H9 (cell line): ENCODE measurements at places on chromosomes 13 and 19. TPM values are rescaled to one million over a fixed set of nuclear protein-coding genes. Genes with fewer than 3 reads are reported as not detected.

NLRP5 gene
- total RNA-seq, result not detected in 2 replicates

DNA sequence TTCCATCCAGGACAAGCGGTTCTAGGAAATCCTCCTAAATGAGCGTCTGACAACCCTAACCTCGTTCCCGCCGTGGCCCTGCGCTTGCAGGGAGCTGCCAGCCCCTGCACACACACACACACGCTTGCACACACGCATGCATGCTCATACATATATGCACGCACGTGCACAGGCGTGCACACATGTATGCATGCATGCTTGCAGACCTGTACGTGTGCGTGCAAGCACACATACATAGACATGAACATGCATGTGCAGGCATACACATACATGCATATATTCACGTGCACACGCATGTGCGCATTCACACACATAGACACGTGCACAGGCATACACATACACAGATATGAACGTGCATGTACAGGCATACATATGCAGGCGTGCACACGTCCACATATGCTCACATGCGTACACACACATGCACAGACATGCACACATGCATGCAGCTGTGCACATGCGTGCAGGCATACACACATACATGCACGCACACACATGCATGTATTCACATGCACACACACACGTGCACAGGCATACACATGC is 35.6 kb downstream of the SMIM24 start:
- H3K4me3 ChIP-seq, result peak overlapping the region; percentile 46; the same call in 2 of the 3 replicates
- no peak for DNase-seq
- H3K27ac ChIP-seq, result no peak overlapping the region
- H3K4me1 ChIP-seq, result no peaks in the 10 kb centered on the region; the same call in 1 of the 2 replicates

GRCh38 chr13:39419068-39419467 is 183.9 kb downstream of the LHFPL6 start:
- H3K36me3 ChIP-seq, result no peaks in the 10 kb centered on the region
- peaks cover 3% of the 10 kb centered on the region; the same call in 1 of the 2 replicates for H3K4me1 ChIP-seq
- no peak for DNase-seq
- H3K27ac ChIP-seq, result no peak overlapping the region
- H3K4me3 ChIP-seq, result no peak overlapping the region

TBC1D4 gene
- 10.5 and 11.1 TPM in 2 replicates for total RNA-seq

CYP2S1 gene
- 159 and 175 TPM in 2 replicates for total RNA-seq

GRCh38 chr13:91368101-91368500 is 20.6 kb downstream of the MIR17HG start:
- H3K27me3 ChIP-seq, result no peaks in the 10 kb centered on the region
- DNase-seq, result no peak
- no peak overlapping the region for H3K4me3 ChIP-seq
- no peaks in the 10 kb centered on the region for H3K4me1 ChIP-seq
- H3K36me3 ChIP-seq, result no peaks in the 10 kb centered on the region

- no peak overlapping the region for H3K27ac ChIP-seq
- no peak overlapping the region for H3K4me3 ChIP-seq
- H3K4me1 ChIP-seq, result no peaks in the 10 kb centered on the region
- peaks cover 10% of the 10 kb centered on the region for H3K36me3 ChIP-seq
These were observed 38.8 kb downstream of the FGF9 start for GRCh38 chr13:21709697-21710096.

GGN gene
- 1.5 and 2.4 TPM in 2 replicates for total RNA-seq

GRCh38 chr19:9871626-9872338 is 36.7 kb downstream of the PIN1 start:
- no peak for DNase-seq
- no peaks in the 10 kb centered on the region for H3K4me1 ChIP-seq
- H3K27me3 ChIP-seq, result no peaks in the 10 kb centered on the region
- no peaks in the 10 kb centered on the region; the same call in 1 of the 2 replicates for H3K36me3 ChIP-seq
- no peak overlapping the region for H3K27ac ChIP-seq
- no peak overlapping the region for H3K4me3 ChIP-seq

- 0 out of 2 replicates have a peak, but pooled peaks cover 4% of the 10 kb centered on the region for H3K36me3 ChIP-seq
- H3K4me3 ChIP-seq, result no peak overlapping the region
- H3K4me1 ChIP-seq, result no peaks in the 10 kb centered on the region
- H3K27ac ChIP-seq, result no peak overlapping the region
- DNase-seq, result no peak
These were observed 150.9 kb downstream of the PDS5B start for GRCh38 chr13:32737111-32737571.

RLN3 gene
- not detected in 2 replicates for total RNA-seq

DNA sequence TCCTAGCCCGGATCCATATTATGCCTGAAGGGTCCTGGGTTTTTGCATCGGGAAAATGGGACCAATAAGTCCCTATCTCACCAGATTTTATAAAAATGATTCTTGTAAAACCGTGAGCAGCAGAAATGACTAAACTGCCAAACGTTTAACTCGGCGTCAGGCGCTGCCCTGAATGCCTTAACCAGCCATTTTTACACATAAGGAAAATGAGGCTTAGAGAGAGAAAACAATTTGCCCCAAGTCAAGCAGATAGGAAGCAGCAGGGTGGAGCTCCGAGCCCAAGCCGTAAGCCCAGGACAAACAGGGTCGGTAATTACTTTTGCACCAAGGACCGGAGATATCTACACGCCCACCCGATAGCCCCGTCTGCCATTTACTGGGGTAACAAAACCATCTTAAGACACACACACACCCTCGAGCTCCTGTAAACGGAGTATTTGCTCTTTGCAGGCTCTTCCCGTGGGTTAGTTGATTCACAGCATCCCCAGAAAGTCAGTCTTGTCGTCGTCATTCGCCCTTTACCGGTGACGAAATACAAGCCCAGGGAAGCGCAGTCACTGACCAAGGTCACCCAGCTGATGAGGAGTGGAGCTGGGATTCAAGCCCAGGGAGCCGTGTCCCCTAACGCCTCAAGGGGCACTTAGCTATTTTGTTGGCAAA is 16.0 kb upstream of the MRI1 start:
- H3K4me3 ChIP-seq, result peak overlapping the region; percentile 89
- no peak overlapping the region for H3K27ac ChIP-seq
- DNase-seq, result no peak
- no peaks in the 10 kb centered on the region for H3K27me3 ChIP-seq
- no peaks in the 10 kb centered on the region for H3K4me1 ChIP-seq

GRCh38 chr19:6527893-6528543 is 2.8 kb upstream of the TNFSF9 start:
- H3K27ac ChIP-seq, result no peak overlapping the region
- peaks cover 6% of the 10 kb centered on the region; the same call in 1 of the 2 replicates for H3K4me1 ChIP-seq
- no peaks in the 10 kb centered on the region for H3K36me3 ChIP-seq
- H3K27me3 ChIP-seq, result peaks cover 13% of the 10 kb centered on the region; the same call in 1 of the 2 replicates

CCDC70 gene
- not detected in 2 replicates for total RNA-seq

- no peaks in the 10 kb centered on the region for H3K4me1 ChIP-seq
- peak; percentile 74 for DNase-seq
- no peak overlapping the region for H3K27ac ChIP-seq
- H3K36me3 ChIP-seq, result no peaks in the 10 kb centered on the region
These were observed 391.5 kb upstream of the DACH1 start for GRCh38 chr13:72258340-72258981.

GFY gene
- 1.1 and 1.3 TPM in 2 replicates for total RNA-seq

- H3K4me1 ChIP-seq, result no peaks in the 10 kb centered on the region
- DNase-seq, result no peak
- H3K27ac ChIP-seq, result no peak overlapping the region
- no peaks in the 10 kb centered on the region for H3K27me3 ChIP-seq
- no peaks in the 10 kb centered on the region for H3K36me3 ChIP-seq
These were observed 139.2 kb downstream of the RXFP2 start for GRCh38 chr13:31878495-31878894.

ZNF296 gene
- 14.3 and 14.8 TPM in 2 replicates for total RNA-seq

DNA sequence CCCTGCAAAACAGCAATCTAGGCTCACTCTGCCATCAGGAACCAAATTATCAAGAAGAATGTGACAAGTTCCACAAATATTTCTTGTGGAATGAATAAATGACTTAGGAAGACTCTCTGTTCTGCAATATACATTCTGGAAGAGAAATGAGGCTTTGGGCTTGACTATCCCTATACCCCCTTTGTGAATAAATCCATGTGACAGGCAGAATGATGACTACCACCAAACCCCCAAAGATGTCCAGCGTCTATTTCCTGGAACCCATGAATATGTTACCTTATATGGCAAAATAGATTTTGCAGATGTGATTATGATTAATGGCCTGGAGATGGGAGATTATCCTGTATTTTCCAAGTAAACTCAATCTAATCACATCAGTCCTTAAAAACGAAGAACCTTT is 139.3 kb downstream of the ENOX1 start:
- H3K27me3 ChIP-seq, result no peaks in the 10 kb centered on the region
- H3K4me1 ChIP-seq, result no peaks in the 10 kb centered on the region
- no peak for DNase-seq
- no peak overlapping the region for H3K4me3 ChIP-seq
- no peaks in the 10 kb centered on the region for H3K36me3 ChIP-seq

- no peak for DNase-seq
- no peaks in the 10 kb centered on the region for H3K4me1 ChIP-seq
- no peak overlapping the region for H3K4me3 ChIP-seq
- H3K36me3 ChIP-seq, result no peaks in the 10 kb centered on the region
These were observed 114.1 kb downstream of the DACH1 start for GRCh38 chr13:71752775-71753513.

GRCh38 chr19:3866910-3867638 is 1.8 kb downstream of the ZFR2 start:
- DNase-seq, result no peak
- no peaks in the 10 kb centered on the region for H3K27me3 ChIP-seq
- no peaks in the 10 kb centered on the region; the same call in 1 of the 2 replicates for H3K4me1 ChIP-seq
- H3K36me3 ChIP-seq, result peaks cover 9% of the 10 kb centered on the region
- H3K27ac ChIP-seq, result no peak overlapping the region

DNA sequence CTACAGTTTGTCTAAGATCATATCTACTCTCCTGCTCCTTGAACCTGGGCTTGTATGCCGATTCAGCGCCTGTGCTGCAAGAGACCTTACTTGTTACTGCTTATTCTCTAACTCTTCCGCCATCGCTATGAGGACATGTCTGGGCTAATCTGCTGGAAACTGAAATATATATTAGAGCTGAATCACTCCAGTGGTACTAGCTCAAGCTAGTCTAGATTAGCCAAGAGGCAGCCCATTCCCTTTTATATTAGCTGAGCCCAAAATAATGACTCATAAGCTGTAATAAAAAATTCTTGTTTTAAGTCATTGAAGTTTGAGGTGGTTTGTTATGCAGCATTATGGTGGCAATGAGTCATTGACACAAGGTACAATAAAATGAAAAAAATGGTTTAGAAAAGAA is 52.8 kb downstream of the SLC6A16 start:
- no peaks in the 10 kb centered on the region for H3K27me3 ChIP-seq
- no peak overlapping the region for H3K27ac ChIP-seq
- no peak for DNase-seq
- no peak overlapping the region for H3K4me3 ChIP-seq

CNFN gene
- total RNA-seq, result 7.1 and 8.8 TPM in 2 replicates

DNA sequence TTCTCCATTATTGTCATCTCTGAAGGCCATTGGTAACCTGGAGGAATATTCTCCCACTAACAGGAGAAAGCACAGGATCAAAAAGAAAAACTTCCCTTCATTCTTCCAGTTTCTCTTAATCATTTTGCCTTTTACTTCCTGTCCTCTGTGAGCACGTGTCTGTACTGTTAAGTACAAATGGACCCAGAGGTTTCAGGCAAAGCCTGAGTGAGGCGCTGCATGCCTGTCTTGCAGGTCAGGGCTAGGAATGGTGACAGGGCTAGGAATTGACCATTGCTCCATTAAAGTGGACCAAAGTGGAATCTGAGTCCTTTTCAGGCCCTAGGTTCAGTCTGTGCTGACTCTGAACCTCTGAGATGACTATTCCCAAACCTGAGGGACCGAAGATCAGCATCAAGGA is 326.7 kb downstream of the SHISA2 start:
- H3K27ac ChIP-seq, result no peak overlapping the region
- H3K4me1 ChIP-seq, result no peaks in the 10 kb centered on the region; the same call in 1 of the 2 replicates
- H3K27me3 ChIP-seq, result no peaks in the 10 kb centered on the region

- no peak for DNase-seq
- H3K27ac ChIP-seq, result no peak overlapping the region
- peak overlapping the region; percentile 40; the same call in 1 of the 3 replicates for H3K4me3 ChIP-seq
- no peaks in the 10 kb centered on the region for H3K4me1 ChIP-seq
- no peaks in the 10 kb centered on the region for H3K27me3 ChIP-seq
- no peaks in the 10 kb centered on the region; the same call in 2 of the 3 replicates for H3K36me3 ChIP-seq
These were observed 5.4 kb downstream of the C19orf47 start for GRCh38 chr19:40342644-40343311.
